ENCODE measurements at places on chromosomes 2 and 18. TPM values are rescaled to one million over a fixed set of nuclear protein-coding genes. Genes with fewer than 3 reads are reported as not detected.

HTR2B gene
- total RNA-seq: not detected

KCNIP3 gene
- 5.3 TPM for total RNA-seq

GRCh38 chr18:79955302-79956075, 4.0 kb upstream of the SLC66A2 start:
- H3K27me3 ChIP-seq: no peaks in the 10 kb centered on the region
- H3K27ac ChIP-seq: peak overlapping the region; percentile 67
- no peak for DNase-seq
- H3K4me1 ChIP-seq: peaks cover 11% of the 10 kb centered on the region

DNA sequence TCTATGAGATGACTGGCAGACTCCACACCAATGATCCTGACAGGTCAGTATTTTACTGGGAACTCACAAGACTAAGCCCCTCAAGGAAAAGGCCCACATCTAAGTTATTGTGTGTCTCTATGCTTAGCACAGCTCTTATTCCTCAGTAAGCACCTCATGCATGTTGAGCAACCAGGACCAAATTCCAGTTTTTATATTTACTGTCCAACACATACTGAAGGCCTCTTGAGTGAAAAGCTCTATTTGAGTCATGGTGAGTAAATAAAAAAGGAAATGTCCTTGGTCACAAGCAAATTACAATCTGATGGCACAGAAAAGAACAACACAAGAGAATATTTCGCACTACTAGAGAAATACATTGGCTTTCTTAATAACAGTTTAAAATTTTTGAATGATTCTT, 87.9 kb upstream of the ETAA1 start:
- no peak for DNase-seq
- H3K27me3 ChIP-seq: no peaks in the 10 kb centered on the region
- H3K4me1 ChIP-seq: peaks cover 20% of the 10 kb centered on the region
- H3K36me3 ChIP-seq: peaks cover 3% of the 10 kb centered on the region
- H3K27ac ChIP-seq: no peak overlapping the region
- H3K4me3 ChIP-seq: no peak overlapping the region

- H3K27me3 ChIP-seq: no peaks in the 10 kb centered on the region
- no peak overlapping the region for H3K27ac ChIP-seq
- no peak for DNase-seq
- no peak overlapping the region for H3K4me3 ChIP-seq
- H3K36me3 ChIP-seq: no peaks in the 10 kb centered on the region
These were observed 389.4 kb upstream of the KLHL29 start for GRCh38 chr2:22995576-22995975.

GRCh38 chr2:45826460-45826859, 175.0 kb downstream of the PRKCE start:
- peaks cover 21% of the 10 kb centered on the region for H3K4me1 ChIP-seq
- no peak for DNase-seq
- no peak overlapping the region for H3K27ac ChIP-seq
- H3K27me3 ChIP-seq: peaks cover 18% of the 10 kb centered on the region
- H3K4me3 ChIP-seq: no peak overlapping the region
- peaks cover 6% of the 10 kb centered on the region for H3K36me3 ChIP-seq

DNA sequence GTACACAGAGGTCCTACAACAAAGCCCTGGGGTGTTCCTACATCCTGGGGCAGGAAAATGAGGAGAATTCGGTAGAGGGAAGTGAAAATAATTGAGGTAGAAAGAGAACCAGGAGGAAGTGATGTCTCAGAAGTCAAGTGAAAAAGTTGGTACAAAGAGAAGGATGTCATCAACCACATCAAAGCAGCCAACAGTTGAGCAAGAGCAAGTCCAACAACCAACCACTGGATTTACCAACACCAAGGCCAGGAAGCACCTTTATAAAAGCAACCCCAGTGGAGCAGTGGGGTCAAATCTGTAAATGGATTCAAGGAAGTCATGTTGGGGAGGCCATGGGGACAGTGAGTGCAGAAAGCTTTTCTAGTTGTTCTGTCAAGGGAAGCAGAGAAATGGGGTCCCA, 360.4 kb downstream of the ZNF516 start:
- H3K27ac ChIP-seq: no peak overlapping the region
- no peak for DNase-seq
- H3K36me3 ChIP-seq: no peaks in the 10 kb centered on the region
- peaks cover 8% of the 10 kb centered on the region for H3K4me1 ChIP-seq
- H3K27me3 ChIP-seq: peaks cover 3% of the 10 kb centered on the region
- no peak overlapping the region for H3K4me3 ChIP-seq

GRCh38 chr18:58495634-58496033, 133.3 kb downstream of the ALPK2 start:
- H3K4me3 ChIP-seq: no peak overlapping the region
- peaks cover 32% of the 10 kb centered on the region for H3K27me3 ChIP-seq
- peaks cover 37% of the 10 kb centered on the region for H3K4me1 ChIP-seq
- no peaks in the 10 kb centered on the region for H3K36me3 ChIP-seq

DNA sequence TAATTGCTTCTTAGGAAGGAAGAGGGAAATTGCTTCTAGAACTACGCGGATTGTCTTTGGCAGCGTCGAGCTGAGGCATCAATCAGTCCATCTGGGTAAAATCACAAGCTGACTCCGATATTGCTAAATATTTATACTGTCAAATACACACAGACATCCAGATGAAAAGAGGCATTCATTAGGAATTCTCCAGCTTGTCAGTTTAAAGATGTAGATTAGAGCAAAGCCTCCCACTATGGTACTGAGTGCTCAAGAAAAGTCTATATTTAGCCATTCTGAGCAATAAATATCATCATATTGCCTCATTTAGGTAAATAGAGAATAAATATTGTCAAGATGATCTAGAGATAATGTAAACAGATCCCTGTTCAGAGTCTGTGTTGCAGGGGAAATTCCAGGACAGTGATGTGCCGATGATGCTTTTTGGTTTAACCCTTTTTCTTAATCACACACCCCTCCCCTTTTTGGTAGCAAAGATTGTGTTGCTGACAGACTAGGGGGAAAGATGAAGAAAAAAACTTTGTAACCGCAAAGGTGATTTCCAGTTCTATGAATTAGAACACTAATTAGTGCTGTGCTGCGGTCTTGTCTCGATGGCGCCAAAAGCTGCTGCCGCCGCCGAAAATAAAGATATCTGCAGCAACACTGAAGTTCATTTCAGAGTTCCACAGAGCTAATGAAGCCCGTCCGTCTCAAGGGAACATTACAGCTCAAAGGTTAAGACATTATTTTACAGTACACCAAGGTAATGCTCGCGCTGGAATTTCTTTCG, 171.8 kb downstream of the PTGR3 start:
- H3K27ac ChIP-seq: peak overlapping the region; percentile 24
- no peak overlapping the region for H3K4me3 ChIP-seq
- H3K27me3 ChIP-seq: peaks cover 3% of the 10 kb centered on the region
- H3K4me1 ChIP-seq: peaks cover 16% of the 10 kb centered on the region
- no peak for DNase-seq
- no peaks in the 10 kb centered on the region for H3K36me3 ChIP-seq

GRCh38 chr2:106566050-106566449, 78.9 kb downstream of the CD8B2 start:
- H3K4me1 ChIP-seq: peaks cover 38% of the 10 kb centered on the region
- H3K4me3 ChIP-seq: no peak overlapping the region
